Activated T-helper 17 cell treated with anti-CD3 and anti-CD28 coated beads, Interleukin-2, amount 50 U/mL, for 72 hours (primary cell): ENCODE measurements at places on chromosomes 5 and 9.

DNA sequence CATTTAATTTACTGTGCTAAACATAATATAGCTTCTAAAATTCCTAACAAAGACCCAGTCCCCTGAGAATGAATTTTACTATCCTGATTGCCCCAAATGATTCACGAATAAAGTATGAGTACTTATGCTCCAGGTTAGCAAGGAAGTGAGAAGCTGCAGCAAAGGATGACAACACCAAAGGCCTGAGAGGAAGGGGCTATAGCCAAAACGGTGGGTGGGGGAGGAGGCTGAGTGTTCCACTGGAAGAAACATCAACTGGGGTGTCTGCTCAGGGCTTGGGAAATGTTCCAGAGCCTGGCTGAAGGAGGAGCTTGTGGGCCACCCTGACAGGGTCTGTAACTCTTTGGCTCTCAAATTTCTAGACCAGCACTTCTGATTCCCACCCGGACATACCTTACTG lies 157.3 kb downstream of the ADAMTS12 start:
- ATAC-seq: no peak

GRCh38 chr9:129635099-129636065 lies 6.6 kb downstream of the ASB6 start:
- ATAC-seq: no peak

DNA sequence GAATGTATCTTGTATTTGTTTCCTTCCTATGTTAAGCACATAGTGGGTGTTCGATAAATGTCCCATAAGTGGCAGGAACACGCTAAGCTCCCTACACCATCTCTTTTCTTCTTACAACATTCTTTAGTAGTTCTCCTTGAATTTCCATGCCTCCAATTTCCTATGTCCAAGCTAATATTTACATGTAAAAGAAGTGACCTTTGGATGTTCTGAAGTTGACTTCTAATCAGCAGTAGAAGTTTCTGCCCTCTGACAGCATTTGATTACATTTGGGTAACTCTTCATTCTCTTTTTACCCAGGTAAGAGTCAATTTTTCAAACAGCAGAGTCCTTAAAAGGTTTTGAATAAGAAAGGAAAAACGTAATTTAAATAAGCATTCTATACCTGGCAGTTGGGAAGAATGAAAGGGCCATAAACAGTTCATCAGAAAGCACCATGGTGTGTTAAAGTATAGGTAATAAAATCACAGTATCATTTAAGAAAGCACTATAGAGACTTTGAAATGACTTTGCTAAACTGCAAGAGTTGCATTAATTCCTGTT lies 78.9 kb downstream of the TRPM3 start:
- ATAC-seq: no peak

GRCh38 chr5:76867038-76867437 lies 17.2 kb downstream of the S100Z start:
- no peak for ATAC-seq

- no peak for ATAC-seq
These were observed 74.1 kb downstream of the GALNT10 start for GRCh38 chr5:154264549-154265196.

- peak; percentile 96 for ATAC-seq
These were observed 238.1 kb downstream of the ROR2 start for GRCh38 chr9:91711755-91712601.

DNA sequence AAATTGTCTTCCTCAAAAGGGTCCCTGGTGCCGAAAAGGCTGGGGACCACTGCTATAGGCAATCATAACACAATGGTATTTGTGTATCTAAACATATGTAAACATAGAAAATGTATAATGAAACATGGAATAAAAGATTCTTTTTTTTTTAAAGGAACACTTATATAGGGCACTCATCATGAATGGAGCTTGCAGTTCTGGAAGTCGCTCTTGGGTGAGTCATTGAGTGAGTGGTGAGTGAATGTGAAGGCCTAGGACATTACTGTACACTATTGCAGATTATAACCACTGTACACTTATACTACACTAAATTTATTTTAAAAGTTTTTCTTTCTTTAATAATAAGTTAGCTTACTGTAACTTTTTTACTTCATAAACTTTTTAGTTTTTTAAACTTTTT lies 176.4 kb downstream of the ARRDC3 start:
- no peak for ATAC-seq

GRCh38 chr9:115597330-115597895 lies 479.5 kb upstream of the TNC start:
- no peak for ATAC-seq

GRCh38 chr9:133679056-133679455 lies 42.9 kb downstream of the DBH start:
- ATAC-seq: no peak

GRCh38 chr9:133347515-133347984 lies 381 bp downstream of the MED22 start:
- peak; percentile 54 for ATAC-seq

- ATAC-seq: no peak
These were observed 366.4 kb upstream of the FTMT start for GRCh38 chr5:121485281-121485680.

DNA sequence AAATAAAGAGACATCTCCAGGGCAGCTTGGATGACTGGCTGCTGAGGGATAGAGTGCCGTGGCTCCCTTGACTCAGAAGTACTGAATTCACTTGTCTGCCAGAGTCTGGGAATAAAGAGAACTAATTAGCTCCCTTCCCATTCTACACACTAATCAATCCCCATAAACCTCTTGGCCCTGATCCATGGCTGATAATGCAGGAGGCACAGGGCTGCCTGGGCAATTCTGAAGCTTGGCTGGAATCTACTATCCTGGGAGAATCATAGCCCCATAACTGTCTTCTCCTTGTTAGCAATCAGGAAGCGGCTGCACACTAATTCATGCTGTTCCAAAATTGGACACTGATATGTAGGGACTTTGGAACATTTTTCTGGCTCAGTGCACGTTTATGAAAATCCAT lies 197.7 kb downstream of the PTTG1 start:
- ATAC-seq: no peak

DNA sequence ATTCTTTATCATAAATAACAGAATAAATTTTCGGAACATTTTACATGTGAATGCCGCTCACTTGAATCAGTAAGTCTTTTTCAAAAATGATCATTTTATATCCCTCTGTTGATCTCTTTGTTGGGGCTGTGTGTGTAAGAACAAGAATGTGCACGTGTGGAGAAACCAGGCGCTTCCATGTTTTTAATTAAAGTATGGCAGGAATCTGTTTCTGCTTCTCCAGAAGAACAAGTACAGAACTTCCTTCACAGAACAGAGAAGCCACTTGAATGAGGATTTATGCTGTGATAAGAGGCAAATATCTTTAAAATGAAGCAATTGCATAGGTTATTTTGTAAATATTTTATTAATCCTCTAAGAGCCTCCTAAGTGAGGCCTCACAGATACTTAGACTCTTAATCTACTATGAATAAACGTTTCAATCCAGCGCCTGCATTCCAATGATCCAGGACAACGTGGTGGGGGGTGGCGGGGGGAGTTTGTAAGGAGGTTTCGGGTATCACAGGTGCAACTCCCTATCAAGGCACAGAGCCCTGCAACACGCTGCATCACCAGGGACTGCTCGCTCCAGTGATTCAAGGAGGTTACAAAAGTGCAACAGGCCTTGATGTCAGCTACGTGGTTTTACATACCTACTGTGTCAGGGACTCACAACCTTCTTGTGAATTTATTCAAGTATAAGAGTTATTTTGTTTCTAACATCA lies 409.2 kb downstream of the BNC2 start:
- ATAC-seq: no peak

DNA sequence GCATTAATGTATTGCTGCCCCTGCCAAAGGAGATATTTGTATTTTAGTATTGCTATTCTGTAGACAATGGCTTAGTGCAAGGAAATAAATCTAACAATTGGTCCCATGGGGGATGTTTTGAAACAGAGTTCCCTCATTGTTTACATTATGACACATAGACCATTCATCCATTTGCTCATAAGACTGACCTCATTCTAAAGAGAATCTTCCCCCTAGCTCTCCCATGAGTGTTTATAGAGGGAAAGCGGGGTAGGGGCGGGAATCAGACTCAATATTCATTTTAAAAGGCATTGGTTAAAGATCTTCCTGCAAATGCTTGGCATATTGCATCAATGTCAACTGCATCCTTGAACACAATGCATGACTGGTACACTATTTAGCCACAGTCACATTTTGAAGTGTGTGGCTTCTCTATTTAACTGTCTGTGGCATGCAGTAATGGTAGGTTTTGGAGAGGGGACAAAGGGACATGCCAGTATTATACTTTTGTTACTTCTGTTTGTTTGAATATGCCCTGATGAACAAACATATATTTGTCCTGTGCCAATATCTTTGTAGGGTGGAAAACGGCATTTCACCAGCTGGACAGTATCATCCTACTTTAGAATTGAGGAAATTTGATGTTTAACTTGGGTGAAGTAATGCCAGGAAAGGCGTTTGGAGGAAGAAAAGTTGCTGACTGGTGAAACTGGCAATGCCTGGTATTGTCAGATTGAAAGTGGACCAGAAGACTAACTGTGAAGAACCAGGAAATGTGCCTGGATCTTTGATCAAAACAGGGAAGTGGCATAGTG lies 84.1 kb upstream of the MEGF10 start:
- ATAC-seq: no peak

DNA sequence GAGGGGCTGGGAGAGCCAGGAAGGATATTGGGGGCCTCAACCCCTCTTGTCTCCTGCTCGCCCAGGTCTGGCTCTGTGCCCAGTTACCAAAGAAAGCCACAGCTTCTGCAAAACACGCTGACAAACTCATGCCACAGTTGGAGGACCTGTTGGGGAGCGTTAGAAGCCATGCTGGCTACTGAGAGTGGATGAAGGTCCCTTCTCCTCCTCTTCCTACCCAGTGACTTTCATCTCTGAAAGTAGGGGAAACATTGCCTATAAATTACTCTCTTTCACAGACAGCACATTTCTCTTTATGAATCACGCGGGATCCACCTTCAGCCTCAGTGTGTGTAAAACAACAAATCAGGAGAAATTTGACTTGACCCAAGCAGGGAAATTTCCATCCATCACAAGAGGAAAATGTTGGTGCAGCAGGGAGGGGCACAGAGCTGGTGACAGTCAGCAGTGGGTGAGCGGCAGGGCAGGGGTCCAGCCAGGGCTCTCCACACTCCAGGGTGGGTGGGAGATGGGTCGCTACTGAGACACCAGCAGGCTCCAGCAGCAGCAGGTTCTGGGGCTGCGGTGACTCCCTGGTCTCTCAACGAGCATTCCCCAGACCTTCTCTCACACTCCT lies 181.9 kb downstream of the FGF18 start:
- peak; percentile 80 for ATAC-seq

DNA sequence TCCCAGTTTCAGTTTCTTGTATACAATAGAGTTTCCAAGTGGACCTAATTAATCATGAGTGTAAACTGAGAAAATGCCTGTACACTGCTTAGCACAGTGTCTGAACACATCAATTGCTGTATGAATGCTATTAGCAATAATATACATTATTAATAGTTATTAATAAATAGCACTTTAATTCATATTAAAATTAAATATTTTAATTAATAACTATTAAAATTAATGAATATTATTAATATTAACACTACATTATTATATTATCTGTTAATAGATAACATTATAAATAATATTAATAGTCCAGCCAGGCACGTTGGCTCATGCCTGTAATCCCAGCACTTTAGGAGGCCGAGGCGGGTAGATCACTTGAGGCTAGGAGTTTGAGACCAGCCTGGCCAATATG lies 244.9 kb upstream of the ANKRD55 start:
- no peak for ATAC-seq

DNA sequence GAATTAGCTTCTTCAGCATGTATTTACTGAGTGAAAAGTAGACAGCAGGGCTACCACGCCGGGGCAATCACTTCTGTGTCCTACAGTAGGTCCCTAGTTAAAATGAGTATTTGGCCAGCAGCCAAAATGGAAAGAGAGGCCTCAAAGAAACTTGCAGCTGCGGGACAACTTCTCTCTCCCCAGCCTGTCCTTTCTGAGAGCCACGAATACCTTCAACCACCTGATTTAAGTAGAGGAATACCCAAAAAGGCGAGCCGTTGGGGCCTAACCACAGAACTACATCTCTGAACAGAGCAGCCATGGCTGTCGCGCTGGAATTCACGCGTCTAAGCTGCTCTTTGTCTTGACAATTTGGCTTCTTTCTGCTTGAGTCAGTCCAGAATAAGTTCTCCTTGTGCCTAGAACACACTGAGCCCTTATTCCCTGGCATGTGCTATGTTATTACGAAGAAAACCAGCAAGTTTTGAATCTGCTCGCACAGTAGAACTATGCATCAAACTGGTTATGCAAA lies 43.8 kb upstream of the GOLPH3 start:
- ATAC-seq: no peak

DNA sequence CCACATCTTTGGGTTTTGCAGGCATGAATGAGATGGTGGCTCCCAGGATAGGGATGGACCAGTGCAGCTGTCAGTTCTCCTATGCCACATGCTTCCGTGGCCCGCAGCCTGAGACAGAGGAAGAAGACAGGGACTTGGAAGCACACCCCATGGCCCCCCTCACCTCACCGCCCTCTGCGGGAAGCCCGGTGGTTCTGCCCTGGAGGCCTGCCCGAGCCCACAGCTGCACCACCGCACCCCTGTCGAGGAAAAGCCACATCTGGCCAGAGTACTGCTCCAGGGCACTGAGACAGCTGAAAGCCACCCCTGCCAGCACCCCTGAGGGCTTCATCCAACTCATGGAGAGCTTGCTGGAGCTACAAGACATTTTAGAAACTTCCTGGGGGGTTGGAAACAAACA lies 7.6 kb upstream of the TRMT10B start:
- no peak for ATAC-seq

DNA sequence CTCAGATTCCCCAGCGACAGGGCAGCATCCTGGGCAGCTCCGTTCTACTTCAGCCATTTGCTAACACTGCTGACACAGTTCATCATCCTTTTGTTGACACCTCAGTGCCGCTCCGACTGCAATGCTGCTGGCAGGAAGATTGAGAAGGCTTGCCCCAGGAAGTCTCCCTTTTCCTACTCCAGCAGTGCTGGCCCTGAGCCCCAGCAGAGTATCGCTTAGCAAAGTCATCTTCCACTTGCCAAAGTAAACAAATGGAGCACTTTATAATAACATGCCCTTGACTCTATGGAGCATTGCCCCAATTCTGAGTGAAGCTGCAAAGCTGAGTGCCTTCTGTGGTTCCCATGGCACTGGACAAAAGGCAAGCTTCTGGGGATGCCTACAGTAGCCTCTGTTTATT lies 32.2 kb downstream of the PRLR start:
- no peak for ATAC-seq

DNA sequence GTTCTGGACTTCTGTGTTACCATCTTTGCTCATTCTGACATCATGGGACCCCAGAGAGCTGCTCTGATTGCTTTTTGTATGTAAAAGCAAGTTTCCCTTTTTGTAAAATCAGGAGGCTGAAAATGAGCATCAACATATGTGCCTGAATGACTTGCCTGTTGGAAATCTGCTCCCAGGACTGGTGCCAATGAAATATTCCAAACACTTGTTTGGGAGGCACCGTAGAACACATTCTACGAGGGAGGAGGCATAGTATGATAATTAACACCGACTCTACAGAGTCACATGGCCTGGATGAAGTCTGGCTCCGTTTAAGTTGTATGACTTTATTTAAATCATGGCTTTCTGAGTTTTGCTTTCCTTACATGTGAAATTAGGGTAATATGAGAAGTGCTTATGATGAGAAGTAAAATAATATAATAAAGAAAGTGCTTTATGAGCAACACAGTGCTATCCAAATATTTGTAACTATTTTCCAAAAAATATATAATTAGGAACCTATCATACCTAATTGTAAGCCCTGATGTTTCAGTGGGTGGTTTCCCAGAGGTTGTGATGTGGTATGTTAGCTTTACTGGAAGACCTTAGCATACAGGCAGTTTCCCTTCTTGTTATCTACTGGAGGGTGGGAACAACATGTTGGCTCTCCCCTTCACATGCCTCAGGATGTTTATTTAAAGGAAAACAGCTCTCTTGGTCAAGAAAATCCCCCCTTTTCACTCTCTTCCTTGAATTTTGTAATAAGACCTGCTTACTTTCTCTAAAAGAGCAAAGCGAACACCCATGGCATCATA lies 238.1 kb downstream of the FBXL7 start:
- no peak for ATAC-seq
